Epithelial cell of prostate (primary cell): ENCODE measurements at places on chromosomes 13 and 19.

GRCh38 chr13:108352599-108352998, 83.1 kb downstream of the TNFSF13B start:
- no peak for DNase-seq

GRCh38 chr19:4483385-4483784, 11.3 kb downstream of the HDGFL2 start:
- no peak for DNase-seq

- peak; percentile 10 for DNase-seq
Measured at GRCh38 chr13:76620036-76620435, 266.2 kb downstream of the KCTD12 start.

DNA sequence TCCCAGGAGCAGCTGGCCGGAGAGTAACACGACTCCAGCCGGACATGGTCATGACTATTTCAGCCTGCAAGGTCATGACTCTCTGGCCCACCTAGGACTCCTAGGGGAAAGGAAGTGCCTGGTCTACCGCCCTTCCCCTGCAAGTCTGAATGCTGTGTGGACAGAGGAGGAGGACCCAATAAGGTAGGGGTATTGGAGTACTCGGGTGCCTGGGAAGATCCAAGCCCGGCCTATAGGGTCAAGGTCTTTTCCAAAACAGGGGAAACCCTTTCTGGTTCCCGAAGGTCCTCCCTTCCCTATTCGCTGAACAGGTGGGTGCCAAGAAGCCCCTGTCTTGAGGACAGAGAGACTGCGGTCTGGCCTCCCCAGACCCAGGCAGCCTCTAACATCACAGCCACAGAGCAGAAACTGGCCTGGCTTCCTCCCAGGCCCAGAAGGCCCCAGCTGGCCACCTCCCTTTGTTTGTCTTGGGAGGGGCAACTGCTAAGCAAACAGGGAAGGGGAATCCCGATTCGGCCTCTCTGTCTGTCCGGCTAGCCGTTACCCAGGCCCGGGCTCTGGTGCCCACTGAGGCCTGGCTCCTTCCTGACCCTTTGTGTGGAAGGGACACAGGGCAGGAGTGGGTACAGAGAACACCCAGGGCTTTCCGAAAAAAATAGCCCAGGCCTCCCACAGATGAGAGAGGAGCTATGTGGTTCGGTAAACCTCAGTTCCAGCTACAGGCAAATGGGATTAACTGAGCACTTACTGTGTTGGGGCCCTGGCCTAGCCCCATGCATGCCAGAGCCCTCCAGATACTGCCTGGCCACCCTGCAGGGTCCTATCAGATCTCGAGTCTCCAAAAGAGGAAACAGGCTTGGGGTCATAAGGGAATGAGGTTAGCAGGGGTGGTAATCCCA, 5.2 kb upstream of the GRAMD1A start:
- no peak for DNase-seq

DNA sequence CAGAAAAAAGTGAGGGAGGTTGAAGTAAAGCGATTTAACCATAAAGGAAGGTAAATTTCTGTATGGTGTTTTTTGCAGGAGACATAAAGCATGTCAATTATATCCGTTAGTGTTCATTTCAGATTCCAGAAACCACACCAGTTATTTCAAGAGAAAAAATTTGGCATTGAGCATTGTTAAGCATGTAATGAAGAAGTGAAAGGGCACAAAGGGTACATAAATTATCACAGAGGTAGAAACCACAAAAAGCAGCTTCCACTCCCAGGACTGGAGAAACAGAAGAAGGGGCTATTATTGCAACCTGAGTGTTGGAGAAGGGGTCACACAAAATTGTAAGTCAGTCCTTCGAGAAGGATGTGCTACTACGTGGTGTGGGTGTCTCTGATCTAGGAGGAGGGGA, 72.2 kb upstream of the DACH1 start:
- no peak for DNase-seq

GRCh38 chr13:49218493-49219051, 1.6 kb upstream of the MLNR start:
- DNase-seq = no peak

GRCh38 chr13:44068737-44069136, 189.0 kb downstream of the LACC1 start:
- peak; percentile 34 for DNase-seq

DNA sequence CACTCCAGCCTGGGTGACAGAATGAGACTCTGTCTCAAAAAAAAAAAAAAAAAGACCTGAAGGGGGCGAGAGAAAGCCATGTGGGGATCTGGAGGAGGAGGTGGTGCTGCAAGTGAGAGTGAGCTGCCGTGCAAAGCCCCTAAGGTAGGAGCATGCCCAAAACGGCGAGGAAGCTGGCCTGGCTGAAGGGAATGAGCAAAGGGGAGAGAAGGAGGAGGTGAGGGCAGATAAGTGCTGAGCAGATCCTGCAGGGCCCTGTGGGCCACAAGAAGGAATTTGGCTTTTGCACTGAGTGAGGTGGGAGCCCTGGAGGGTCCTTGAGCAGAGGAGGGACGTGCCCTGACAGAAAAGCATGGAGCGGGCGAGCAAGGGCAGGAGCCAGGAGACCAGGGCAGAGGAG, 19.4 kb upstream of the ADGRE5 start:
- DNase-seq = no peak

GRCh38 chr19:926589-927350, 935 bp downstream of the ARID3A start:
- DNase-seq = no peak

DNA sequence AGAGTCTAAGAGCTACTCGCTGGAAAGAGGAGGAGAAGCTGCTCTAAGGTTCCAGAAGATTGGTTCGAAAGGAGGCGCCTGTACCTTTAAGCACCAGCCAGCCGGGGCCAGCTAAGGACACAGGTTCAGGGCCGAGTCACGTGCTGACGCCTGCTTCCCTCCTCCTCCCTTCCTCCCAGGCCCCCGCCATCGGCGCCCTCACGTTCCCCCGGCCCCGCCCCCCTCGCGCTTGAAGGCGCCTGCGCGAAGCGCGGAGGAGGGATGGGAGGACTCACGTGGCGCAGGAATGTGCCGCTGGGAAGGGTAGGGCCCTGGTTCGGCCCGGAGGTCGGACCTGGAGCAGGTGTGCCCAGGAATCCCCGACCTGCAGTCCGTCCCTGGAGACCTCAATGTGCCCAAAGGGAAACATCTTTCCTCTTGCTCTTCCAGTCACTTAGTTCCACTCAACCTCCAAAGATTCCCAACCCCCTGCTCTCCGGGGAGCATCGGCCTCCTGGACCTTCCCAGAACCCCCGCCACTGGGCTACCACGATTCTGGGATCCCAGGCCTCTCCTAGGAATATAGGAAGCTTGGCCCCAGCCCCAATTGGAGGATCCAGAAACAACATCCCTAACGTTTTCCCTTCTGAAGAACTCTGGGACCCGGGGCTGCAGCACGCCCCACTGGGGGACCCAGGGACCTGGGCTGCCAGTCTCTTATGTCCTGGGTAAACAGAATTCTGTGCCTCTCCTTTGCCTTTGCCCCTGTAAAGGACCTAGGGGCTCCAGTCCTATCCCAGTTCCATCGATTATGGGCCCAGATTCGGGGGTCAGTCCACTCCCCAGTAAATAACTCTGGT, 2.5 kb downstream of the DBP start:
- peak; percentile 84 for DNase-seq

DNA sequence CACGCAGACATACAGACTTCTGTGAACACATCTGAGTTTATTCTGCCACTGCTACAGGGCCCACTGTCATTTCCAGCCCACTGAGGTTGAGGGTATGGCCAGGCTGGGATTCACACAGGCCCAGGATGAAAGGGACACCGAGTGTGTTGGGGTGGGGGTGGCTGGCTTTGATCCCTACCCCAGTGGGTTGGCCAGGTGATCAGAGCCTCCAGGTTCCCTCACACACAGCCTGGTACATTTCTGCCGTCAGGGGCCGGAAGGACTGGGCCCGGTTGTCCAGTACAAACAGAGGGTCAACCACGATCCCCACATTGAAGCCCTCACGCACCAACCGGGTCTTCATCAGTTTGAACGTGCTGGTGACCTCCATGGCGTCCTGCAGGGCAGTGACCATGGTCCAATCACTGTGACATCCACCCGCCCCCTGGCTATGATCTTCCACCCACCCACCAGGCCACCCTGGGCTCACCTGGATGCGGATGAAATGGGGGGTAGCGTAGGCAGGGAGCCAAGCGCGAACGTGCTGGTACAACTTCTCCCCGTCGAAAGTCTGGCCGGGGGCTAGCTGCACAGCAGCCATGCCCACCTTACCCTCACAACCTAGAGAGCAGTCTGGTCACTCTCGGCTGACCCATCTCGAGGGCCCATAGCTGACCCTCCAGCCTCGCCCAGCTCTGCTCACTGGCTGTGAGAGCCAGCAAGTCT, 13.3 kb downstream of the SLC27A5 start:
- DNase-seq = no peak

- DNase-seq = no peak
Measured at GRCh38 chr19:40604647-40605215, 3.6 kb downstream of the LTBP4 start.

- no peak for DNase-seq
Measured at GRCh38 chr19:31501427-31502195, 152.4 kb upstream of the TSHZ3 start.

DNA sequence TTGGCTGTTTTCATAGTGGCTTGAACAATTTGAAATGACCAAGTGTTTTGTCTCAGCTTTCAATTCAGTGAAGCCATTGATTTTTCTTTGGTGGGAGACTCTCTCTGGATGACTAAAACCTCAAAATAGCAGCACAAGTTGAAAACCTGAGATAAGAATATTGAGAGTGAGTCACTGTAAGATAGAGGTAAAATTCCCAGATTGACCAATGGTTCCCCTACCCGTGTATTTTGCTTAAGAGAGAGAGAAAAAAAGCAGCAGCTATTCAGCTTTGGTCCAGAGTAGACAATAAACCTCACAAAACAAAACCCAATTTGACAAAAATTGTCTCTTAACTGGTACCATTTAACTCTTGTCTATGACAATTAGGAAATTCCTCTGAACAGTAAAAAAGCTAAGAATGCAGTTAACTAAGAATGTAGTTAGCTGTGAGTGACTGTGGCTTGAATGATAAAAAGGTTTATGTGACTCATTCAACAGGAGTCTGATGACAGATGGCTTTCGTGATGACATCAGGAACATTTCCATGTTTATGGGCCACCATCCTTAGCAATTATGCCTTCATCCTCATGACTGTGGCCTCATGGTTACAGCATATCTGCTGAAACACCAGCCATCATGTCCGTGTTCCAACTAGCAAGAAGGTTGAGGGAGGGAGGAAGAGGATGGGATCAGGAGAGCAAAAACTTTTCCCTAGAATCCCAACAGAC, 356.9 kb downstream of the NDFIP2 start:
- DNase-seq = no peak

DNA sequence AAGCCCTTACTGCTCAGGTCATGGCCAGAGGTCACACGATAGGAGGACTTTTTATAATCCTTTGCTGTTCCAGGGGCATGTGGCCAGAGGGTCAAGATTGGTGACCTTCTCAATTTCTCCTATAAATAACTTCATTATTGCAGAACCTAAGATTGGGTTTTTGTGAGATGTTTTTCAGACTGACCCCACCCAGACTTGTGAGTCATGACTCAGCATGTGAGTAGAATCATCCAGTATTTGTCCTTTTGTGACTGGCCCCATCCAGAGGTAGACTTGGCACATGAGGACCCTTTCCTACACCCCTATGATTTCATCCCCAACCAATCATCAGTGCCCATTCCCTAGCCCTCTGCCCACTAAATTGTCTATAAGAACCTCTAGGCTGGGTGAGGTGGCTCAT, 84.5 kb upstream of the ABCC4 start:
- no peak for DNase-seq

DNA sequence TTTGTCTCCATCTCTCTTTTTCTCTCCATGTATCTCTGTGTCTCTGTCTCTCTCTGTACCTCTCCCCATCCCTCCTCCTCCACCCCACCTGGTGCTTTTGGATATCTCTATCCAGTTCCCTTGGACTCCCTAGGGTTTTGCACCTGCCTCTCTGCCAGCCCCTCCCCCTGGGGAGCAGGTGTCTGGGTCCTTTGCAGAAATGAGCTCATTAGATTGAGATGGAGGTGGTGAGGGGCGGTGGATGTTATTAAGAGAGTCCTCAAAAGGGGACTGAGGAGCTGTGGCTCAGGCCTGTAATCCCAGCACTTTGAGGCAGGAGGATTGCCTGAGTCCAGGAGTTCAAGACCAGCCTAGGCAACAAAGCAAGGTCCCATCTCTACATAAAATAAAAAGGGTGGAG, 2.1 kb downstream of the KCNN4 start:
- DNase-seq = no peak

DNA sequence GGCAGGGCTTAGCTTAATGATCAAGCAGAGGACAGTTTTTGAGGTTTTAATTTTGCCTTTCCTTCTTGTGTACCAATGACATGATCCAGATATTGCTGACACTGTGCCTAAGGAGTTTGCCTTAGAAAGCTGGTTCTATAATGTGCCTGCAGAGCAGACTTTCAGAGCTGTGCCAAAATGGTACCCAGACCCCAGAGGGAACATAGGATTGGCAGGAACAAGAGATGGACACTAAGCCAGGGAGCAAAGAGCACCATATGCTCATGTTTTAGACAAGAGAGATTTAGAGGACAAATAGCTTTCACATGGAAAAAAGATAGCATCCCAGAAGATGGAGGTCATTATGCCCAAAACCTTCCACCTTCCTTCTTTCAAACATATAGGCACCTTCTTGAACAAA, 1241.5 kb upstream of the SPRY2 start:
- DNase-seq = no peak

DNA sequence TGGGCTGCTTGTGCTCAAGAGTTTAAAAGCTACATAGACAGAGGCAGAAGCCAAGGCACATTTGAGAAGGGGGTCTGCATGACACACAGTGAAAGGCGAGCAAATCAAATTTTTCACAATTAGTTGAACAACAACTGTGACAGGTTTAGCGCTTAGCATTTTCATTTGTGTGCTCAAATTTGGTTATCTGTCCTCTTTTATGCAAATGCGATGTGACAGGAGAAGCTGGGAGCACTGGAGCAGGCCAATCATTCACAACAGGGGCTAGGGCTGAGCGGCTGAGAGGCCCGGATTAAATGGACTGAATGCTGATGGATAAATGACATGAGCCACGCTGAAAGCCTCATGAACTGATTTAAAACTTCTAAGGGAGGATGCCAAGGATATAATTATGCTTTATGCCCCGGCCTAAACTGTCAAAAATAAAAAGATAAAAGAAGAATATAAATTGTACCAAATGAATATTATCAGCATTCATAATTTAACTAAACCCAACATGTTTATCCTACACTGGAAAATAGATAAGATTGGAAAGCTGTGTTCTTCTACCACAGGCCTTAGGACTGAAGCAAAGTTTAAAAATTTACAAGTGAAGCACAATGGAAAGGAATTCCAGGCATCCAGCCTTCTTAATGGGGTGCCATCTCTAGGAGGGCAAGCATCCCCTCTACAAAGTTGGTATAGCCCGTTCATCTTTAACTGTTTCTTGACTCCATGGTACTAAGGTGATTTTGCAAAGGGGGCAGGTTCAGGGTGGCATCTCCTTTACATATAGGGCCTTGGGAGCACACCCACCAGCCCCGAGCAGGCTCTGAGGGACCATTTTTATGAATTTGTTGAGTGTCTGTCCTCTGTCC, 117.9 kb downstream of the RBM26 start:
- no peak for DNase-seq

GRCh38 chr13:25675060-25675459, 303.3 kb downstream of the ATP8A2 start:
- DNase-seq = no peak
